Activated T-cell treated with anti-CD3 and anti-CD28 coated beads, Interleukin-2, amount 50 U/mL, for 4 hours (primary cell): ENCODE measurements at places on chromosomes 6 and 20. TPM values are rescaled to one million over a fixed set of nuclear protein-coding genes. Genes with fewer than 3 reads are reported as not detected.
A peak's percentile ranks its signal among the peaks of the same experiment; 100 is the strongest.

GRCh38 chr6:52519618-52520017 is 57.2 kb downstream of the TRAM2 start:
- no peak for DNase-seq

Gene FAM209B
- total RNA-seq: 1.5 TPM

- no peak for DNase-seq
These were observed 101.4 kb downstream of the ZNF217 start for GRCh38 chr20:53492212-53492611.

Gene HMGCLL1
- not detected for total RNA-seq

- DNase-seq: peak; percentile 31
These were observed 211.6 kb upstream of the ZNF184 start for GRCh38 chr6:27684264-27685211.

Gene ITPR3
- 37.2 TPM for total RNA-seq

- no peak for DNase-seq
These were observed 65.0 kb upstream of the MAP3K4 start for GRCh38 chr6:160926281-160927276.

DNA sequence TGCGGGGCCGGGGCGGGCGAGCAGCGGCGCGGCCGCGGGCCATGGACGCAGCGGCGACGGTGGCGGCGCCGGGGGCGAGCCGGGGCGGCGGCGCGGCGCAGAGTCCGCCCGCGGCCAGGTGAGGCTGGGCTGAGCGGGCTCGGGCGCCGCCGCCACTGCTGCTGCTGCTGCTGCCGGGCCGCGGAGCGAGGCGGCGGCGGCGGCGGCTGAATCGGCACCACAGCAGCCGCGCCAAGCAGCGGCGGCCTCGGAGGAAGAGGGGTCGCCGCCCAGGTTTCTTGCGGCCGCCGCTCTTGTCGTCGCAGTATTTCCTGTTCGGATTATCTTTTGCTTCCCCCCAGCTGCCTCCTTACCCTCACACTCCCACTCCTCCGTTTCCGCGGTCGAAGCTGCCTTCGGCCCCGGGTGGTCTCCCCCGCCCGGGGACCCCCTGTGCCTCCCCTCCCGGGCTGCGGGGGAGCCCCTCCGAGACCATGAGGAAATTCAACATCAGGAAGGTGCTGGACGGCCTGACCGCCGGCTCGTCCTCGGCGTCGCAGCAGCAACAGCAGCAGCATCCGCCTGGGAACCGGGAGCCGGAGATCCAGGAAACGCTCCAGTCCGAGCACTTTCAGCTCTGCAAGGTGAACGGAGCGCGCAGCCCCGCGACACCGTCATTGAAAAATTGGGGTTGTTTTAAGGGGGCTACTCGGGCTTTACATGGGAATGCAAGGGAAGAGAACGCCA is at the start of gene STXBP5:
TSS of gene STXBP5 (plus strand) at position 358 of the 726 bp plus-strand sequence. CDS start at position 474, 116 bp downstream.
- DNase-seq: peak; percentile 15

DNA sequence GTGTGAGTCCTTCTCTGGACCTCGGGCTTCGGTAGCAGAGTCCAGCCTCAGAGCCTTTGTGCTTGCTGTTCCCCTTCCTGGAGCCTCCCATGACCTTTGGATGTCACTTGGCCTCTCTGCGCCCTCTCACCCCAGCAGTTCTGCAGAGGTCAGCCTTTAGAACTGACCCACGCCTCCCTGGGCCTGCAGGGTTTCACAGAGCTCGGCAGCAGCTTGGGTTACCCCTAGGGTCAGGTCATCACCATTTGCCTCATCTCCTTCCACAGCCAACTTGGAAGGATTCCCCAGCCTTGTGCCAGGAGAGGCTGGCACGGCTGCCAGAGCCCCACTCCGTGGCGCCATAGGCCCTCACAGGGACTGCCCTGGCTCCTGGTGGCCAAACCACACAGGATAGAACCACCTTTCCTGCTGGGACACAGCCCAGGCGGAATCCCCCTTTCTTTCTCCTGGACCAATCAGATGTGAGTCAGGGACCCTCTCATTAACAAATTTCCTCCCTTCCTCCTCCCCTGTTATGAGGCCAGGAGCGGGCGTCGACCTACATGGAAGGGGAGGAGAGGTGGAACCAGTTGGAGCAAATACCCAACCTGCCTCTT is 13.9 kb upstream of the SIRPA start:
- DNase-seq: no peak

- no peak for DNase-seq
These were observed 33.4 kb upstream of the MAS1L start for GRCh38 chr6:29521006-29521680.

Gene MAPK13
- 33.8 TPM for total RNA-seq

DNA sequence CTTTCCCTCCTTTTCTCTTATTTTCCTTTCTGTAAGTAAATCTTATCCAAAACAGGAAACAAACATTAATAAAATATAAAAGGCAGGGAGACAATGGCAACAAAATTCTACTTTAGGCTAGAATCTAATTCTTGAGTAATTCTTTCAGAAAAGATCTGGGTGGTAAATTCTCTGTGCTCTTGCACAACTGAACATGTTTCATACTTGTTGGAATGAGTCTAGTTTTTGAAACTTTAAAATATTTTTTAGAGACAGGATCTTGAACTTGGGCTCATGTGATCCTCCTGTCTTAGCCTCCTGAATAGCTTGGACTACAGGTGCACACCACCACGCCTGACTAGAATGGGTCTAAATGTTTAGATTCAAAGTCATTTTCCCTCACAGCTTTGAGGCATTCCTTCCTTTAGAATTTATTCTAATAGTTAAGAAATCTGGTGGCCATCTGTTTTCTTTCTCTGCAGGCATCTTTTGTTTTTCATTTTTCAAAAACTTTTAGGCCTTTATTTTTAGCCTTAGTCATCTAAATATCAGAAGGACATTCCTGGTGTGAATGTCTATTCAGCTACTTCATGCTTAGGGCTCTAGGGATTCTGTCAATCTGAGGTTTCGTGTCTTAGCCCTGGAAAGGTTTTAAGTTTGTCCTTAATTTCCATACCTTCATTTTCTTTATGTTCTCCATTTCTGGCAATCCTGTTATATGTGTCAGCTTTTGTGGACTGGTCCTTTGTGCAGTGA is 76.5 kb downstream of the CDKAL1 start:
- DNase-seq: no peak

- DNase-seq: no peak
These were observed 85.8 kb downstream of the FUT9 start for GRCh38 chr6:96101564-96101963.

- DNase-seq: no peak
These were observed 37.6 kb downstream of the NKAIN2 start for GRCh38 chr6:123841067-123841896.

Gene PPP1R3G
- total RNA-seq: not detected

Gene BPIFB2
- total RNA-seq: not detected

DNA sequence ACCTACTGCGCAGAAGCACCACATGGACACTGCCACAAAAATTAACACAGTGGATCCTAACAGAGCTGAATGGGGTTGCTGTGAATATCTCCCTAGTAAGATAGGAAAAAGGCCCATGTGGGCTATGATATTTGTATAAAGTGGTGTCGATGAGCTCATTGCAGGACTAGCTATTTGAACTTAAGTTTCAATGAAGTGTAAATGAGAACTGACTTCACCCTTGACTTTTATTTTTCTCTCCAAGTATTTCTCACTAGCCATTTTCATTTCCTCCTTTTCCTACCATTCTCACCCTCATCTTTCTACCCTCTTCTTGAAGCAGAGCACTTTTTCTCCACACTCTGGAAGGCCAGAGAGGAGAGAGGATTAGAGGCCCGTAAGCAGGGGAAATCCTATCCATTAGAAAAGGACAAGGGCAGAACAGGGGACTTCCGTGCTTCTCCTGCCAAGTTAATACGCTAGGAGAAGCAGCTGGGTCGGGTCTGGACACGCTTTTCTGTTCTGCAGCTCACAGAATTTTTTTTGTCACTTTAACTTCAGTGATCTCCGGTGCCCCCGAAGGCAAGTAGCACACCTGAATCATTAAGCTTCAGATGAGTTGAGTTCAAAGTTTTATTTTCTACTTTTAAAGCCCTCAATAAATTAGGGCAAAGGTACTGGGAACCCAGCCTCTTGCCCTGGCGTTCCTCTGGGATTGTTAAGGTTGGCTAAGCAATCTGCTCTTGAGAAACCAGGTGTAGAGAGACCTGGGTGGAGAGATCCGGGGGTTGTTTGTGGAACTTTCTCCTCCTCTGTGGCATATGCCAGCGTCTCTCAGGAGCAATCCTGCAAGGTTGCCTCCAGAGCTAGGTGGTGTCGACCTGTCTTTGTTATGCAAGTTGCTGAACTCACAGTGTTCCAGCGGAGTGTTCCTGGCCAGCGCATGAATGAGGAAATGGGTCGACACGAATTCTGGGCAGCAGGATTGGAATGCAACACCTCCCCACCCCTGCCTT is 56.2 kb upstream of the ARID1B start:
- no peak for DNase-seq

Gene EYS
- total RNA-seq: not detected

Gene ACSS1
- total RNA-seq: 8.8 TPM

GRCh38 chr20:20210943-20211273 is 157.0 kb upstream of the INSM1 start:
- DNase-seq: no peak

DNA sequence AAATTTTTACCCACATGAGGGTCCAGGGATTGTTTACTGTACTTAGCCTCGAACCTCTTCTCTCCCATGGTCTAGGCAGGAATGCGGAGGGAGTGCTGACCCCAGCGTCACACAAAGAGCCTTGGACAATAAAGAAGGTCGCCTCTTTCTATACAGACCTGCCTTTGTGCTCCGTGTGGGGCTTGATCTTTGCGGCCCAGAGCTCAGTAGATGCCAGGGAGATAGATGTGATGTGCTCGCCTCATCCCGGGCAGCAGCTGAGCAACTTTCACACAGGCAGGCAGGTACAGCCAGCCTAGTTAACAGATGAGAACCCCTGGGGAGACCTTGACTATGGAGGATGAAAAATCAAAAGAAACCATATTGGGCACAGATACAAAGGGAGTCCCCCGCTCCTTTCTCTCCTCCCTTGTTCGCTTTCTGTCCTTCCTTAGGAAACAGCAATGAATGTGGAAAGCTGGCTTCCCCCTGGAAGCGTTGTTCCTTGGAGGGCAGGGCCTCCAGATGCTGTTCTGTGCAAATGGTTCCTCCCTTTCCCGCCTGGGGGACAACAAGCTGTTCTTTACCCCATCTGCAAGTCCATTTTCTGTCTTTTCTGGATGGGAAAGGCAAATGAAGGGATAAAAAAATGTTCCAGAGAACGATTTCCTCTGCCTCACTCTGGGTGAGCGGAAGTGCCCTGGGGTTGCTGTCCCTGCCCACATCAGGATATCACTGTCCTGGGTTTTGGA is 128.3 kb downstream of the OLIG3 start:
- no peak for DNase-seq

DNA sequence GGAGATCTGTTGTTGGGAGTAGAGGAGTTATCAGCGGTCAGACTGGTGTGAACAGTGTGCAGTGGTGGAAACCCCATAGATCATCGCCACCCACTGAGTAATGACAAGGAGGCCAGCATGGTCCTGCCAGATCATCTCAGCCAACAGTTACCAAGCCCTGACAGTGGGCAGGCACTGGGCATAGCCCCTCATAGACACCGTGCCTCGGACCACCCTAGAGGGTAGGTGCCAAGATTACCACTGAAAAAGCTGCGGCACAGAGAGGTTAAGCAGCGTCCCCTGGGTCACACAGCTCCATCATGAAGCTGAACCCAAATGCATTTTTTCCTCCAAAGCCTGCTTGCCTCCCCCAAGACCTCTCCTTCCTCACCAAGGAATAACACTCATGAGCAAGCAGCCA is 21.5 kb upstream of the BMP7 start:
- DNase-seq: no peak

DNA sequence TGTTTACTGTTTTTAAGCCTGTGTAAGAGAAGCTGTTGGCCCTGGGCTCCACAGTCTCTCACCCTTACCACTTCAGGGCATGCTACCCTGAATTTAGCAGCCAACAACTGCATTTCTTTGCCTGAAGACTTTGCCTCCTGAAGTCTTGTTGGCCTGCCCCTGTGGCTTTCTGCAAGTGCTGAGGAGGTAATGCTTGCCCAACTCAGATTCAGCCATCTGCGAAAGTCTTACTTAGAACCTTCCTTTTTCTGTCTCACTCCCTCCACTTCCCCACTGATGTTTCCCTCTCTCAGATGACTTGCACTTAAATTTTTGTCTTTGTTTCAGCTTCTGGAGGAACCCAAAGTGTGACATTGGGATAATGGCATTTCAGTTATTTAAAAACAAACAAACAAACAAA is 11.8 kb upstream of the IBTK start:
- no peak for DNase-seq

- DNase-seq: no peak
These were observed 27.2 kb downstream of the SRC start for GRCh38 chr20:37373020-37373598.

Gene C6orf15
- not detected for total RNA-seq

- DNase-seq: no peak
These were observed 199.2 kb downstream of the MAFB start for GRCh38 chr20:40489886-40490285.

DNA sequence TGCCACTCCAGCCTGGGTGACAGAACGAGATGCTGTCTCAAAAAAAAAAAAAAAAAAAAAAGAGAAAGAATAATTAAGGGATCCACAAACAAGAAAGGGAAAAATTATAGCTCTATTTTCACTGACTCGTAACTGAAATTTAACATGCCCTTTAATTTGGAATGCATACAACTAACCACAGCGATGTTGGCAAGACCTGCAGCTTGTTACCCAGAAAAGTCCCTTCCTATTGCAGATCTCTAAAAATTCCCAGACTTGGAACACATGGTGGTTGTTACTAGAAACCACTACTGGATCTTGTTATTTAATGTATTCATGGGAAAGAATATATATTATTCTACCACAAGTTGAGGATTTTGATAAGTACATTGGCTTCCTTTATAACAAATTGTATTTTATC is 27.8 kb upstream of the SMIM28 start:
- no peak for DNase-seq

- no peak for DNase-seq
These were observed 53.1 kb upstream of the SLC32A1 start for GRCh38 chr20:38671186-38671585.

DNA sequence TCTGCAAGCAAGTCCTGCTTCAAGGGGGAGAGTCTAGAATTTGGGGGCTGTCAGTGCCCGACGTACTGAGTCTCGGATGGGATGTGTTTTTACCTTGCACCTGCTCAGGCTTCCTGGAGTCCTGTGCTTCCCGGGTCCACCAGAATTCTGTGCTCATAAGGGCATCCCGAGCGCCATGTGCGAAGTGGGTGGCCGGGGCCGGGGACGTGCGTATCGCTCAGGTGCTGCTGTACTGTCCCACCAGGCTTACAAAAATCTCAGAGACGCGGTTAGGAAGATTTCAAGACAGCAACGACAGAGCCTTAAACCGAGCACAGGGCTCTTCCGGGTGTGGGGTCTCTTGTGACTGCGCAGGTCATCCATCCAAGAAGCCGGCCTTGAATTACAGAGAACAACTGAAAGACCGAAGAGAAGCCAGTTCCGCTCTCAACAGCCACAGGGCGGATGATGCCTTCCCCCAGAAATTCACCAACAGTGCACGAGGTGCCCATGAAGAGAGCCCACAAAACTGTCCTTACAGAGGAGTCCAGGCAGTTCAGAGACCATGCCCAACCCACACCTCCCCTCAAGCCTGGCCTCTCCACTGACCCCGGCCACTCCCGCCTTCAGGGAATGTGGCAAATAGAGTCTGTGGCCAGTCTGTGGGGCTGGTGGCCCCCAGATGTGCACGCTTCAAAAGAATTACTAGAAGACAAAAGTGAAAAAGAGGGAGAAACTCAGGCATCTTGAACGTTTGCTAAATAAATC is 104.7 kb downstream of the PXDC1 start:
- DNase-seq: no peak
